ENCODE measurements at places on chromosomes 2 and 18.
A peak's percentile ranks its signal among the peaks of the same experiment; 100 is the strongest.

GRCh38 chr2:45607701-45608100 is 3.4 kb downstream of the SRBD1 start:
- peak; percentile 33 for DNase-seq

DNA sequence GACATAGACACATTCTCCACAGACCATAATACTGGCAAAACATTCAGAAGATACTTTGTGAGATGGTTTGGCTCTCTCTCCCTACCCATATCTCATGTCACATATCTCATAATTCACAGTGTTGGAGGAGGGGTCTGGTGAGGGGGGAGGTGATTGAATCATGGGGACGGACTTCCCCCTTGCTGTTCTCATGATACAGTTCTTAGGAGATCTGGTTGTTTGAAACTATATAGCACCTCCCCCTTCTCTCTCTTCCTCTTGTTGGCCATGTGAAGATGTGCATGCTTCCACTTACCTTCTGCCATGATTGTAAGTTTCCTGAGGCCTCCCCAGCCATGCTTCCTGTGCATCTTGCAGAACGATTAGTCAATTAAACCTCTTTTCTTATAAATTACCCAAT is 61.1 kb downstream of the HK2 start:
- DNase-seq: no peak

DNA sequence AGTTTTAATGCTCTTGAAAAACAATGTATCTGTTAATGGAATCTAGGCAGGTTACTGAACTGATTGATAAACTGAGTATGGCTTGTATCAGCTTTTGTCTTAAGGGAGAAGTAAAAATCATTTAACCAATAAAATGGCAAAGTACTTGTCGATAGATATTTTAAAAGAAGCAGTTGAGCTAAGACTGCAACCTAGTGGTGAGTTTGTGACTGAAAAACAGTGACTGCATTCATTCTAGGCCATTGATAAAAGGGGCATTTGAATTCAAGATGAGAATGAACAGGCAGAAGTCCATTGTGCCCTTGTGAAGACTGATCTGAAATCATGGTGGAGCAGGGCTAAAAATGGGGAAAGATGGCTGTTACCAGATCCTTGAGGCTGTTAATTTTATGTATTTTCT is 59.4 kb upstream of the MSTN start:
- no peak for DNase-seq

DNA sequence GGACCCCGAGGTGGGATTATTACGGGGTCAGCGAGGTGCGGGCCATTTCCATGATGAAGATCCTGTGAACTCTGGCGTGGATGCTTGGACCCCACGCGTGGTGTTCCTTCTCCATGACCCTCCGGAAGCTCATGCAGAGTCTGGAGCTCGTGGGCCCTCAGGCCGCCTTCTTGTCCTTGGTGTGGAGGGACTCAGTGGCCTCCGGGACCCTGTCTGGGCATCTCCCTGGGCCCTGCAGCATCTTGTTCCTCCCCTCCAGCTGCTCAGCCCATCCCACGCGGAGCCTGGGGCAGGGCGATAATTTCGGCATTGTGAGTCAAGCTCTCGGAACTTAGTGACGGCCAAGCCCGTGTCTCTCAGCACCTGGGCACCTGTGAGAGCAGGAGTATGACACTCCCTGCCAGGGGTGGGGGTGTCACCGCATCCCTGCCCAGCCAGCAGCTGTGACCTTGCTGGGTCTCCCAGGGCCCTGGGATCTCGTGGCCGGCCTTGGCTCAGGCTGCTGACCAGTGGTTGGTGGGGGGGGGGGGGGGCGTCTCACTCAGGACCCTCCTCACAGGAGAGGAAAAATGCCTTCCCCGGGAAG is 24.6 kb downstream of the RTP5 start:
- no peak for DNase-seq

GRCh38 chr2:152335726-152336118 is 748 bp downstream of the FMNL2 start:
- no peak for DNase-seq

- DNase-seq: no peak
Observed at GRCh38 chr2:239386001-239386670, 14.7 kb downstream of the HDAC4 start.

GRCh38 chr18:7598167-7599047 is 31.3 kb downstream of the PTPRM start:
- DNase-seq: no peak

DNA sequence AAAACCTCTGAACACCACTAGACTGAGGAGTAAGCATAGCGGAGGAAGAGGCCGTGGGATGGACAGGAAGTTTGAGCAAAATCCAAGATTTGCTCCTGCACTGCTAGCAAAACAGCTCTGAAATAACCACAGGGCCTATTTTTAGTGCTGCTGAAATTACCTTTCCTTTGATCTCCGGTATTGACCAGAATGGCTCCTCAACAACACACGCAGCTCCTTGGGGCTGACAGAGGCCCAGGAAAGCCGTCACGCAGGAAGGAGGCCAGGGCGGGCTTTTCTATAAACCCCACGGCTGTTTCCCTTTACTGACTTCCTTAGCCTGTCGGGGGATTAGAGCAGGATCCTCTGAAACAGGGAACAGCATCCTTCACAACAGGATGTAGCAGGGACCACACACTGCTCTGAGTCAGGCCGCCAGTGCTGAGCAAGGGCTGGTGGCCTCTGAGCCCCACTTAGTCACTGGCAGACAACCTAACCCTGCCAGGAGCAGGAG is 80.8 kb upstream of the LCLAT1 start:
- peak; percentile 54 for DNase-seq

GRCh38 chr18:388200-388599 is 112.3 kb downstream of the COLEC12 start:
- no peak for DNase-seq

DNA sequence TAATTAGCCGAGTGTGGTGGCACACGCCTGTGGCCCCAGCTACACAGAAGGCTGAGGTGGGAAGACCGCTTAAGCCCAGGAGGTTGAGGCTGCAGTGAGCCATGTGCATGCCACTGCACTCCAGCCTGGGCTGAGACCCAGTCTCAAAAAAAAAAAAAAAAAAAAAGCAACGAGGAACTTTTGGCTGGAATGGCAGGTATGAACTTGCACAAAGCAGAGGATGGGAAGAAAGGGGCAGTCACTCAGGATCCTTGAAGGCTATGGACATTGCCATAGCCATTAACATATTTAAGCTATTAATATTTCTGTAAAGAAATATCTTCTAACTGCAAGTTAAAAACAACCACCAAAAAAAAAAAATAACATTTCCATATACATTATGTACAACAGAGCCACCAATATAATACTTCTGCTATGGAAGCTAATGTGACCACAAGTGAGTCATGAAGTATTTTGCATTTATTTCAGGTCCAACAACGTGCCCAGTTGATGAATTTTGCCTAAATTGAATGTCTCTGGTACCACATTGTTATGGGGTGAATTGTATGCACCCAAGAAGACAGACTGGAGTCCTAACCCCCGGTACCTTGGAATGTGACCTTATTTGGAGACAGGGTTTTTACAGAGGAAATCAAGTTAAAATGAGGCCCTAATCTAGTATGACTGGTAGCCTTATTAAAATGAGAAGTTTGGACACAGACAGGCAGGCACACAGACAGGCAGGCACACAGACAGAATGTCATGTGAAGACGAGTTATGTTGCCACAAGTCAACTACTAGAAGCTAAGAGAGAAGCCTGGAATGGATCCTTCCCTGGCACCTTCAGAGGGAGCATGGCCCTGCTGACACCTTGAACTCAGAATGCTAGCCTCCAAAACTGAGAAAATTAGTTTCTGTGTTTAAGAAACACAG is 102.8 kb downstream of the RBMS1 start:
- peak; percentile 41 for DNase-seq

- DNase-seq: no peak
Observed at GRCh38 chr2:128549094-128549493, 230.4 kb upstream of the HS6ST1 start.

DNA sequence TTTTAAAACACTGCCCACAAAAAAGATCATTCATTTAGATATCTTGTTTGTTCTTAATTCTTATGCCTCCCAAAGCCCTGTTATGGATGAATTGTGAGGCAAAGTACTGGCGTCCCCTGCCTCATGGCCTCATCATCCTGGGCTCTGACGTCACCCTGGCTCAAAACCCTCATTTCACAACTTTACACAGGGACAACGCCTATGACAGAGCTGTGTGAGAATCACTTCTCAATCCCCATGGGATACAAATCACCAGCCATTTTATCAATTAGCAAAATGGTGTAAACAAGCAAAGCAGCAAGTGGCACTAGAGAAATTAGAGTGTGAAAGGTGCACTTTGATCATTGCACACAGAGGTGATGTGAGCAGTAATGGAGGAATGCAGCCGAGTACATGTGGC is 16.6 kb downstream of the FHOD3 start:
- DNase-seq: no peak

GRCh38 chr2:136058262-136058661 is 59.7 kb downstream of the CXCR4 start:
- DNase-seq: no peak

GRCh38 chr2:32652555-32653209 is 24.8 kb downstream of the TTC27 start:
- DNase-seq: no peak

- DNase-seq: peak; percentile 62
Observed at GRCh38 chr2:110807522-110807921, 75.1 kb downstream of the ACOXL start.

DNA sequence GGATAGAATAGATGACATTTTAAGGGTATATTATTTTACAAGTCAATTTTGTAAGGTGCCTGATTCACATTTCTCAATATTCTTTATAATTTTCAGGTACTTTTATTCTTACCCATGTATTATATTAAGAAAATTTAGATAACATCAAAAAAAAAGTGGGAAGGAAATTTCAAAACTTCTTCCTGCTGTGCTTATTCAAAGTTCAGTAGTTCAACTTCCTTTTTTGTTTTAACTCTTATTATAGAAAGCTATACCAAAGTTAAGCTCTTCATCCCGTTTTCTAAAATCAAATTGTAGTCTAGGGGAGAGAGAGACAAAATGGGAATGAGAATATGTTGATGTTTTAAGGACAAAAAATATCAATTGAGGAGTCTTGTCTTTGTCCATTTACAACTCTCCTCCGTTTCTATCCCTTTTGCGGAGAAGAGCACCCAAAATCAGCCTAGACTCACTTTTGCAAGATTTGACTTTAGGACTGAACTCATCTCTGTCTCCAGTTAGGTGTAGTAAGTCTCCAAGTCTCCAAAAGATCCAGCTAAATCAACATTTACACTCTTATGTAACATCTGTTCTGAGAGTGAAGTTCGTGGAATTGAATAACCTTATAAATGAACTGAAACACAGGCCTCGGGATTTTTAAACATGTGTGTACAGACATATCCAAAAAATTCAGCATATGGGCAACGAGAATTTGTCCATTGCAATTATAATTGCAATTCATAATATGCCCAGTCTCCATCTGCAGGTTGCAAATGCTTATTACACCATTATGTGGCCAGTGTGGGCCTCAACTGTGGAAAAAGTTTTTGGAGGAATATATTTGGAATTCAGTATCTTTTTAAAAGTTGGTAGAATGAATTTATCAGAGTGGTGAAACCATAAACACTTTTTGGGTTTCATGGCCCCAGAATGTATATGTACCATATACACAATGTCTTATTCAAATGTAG is 23.9 kb downstream of the FAM124B start:
- no peak for DNase-seq

DNA sequence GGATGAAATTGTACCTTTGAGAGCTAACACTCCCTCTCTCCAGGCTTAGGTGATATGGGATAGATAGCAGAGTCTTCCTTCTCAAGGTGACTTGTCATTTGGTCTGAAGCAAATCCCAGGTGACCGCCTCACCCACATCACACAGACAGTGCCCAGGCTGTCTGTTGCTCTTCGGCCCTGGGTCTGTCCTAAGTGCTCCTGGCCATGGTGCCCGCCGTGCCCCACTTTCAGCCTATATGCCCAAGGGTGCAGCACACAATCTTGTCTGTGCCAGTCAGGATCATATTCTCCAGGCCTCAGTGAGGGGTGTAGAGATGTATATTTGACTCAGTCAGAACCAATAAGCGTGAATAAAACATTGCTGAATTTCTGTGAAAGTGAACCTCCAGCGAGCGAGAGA is 326.8 kb downstream of the DYSF start:
- no peak for DNase-seq

GRCh38 chr2:84851876-84852275 is 29.0 kb downstream of the TRABD2A start:
- DNase-seq: no peak

- DNase-seq: no peak
Observed at GRCh38 chr2:72985891-72986683, 68.8 kb downstream of the EMX1 start.

DNA sequence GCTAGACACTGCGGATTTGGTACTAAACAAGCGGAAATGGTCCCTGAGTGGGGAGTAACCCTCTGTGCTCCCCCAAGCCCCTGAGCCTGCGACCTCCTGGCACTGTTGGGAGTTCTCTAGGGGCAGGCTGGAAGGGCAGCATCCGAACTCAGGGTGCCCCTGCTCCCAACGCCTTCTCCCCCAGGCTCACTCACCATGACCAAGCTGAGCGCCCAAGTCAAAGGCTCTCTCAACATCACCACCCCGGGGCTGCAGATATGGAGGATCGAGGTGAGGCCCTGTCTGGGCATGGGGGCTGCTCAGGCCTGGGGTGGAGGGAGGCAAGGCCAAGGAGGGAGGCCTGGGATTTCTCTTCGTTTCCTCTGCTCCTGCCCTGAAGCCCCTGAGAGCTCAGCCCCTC is 4.7 kb downstream of the VIL1 start:
- DNase-seq: no peak

GRCh38 chr18:44536046-44536445 is 144.6 kb upstream of the SETBP1 start:
- peak; percentile 84 for DNase-seq

DNA sequence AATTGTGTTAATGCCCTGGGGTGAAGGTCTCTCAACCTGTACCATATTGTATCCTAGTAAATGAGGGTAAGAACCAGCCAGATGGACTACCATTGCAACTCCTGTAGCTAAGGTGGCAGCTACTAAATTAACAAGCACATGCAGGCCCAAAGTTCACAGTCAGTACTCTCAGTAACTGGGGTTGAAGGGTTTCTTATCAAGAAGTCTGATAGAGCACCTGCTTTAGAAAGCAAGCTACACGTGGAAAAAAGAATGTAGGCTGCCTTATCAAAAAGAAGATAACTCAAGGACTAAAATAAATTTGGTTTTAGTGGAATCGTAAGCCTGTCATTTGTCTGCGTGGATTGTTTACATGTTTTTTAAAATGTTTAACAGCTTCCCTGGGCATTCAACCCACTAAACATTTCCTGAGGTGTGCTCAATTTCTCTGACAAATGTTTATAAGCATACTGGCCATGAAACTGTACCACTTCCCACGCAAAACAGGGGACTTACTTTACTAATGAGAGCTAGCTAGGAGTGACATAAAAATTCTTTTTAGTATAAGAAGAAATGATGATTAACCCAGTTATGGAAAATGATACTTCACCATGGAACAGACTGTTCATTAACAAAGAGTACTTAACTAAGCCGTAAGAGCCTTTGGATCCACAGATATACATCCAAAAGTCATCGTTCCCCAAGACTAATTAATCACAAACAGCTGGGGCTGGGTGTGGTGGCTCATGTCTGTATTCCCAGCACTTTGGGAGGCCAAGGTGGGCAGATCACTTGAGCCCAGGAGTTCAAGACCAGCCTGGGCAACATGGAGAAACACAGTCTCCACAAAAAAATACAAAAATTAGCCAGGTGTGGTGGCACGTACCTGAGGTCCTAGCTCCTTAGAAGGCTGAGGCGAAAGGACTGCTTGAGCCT is 36.5 kb downstream of the LPIN2 start:
- no peak for DNase-seq

GRCh38 chr2:55196526-55196925 is 35.6 kb downstream of the CLHC1 start:
- no peak for DNase-seq

GRCh38 chr2:14517731-14518130 is 114.8 kb upstream of the LRATD1 start:
- peak; percentile 17 for DNase-seq

GRCh38 chr2:109636317-109636716 is 22.2 kb downstream of the SOWAHC start:
- no peak for DNase-seq
